ENCODE measurements at places on chromosomes 2 and 18.

- DNase-seq, result no peak
These were observed 36.1 kb downstream of the TEX51 start for GRCh38 chr2:126934809-126935208.

DNA sequence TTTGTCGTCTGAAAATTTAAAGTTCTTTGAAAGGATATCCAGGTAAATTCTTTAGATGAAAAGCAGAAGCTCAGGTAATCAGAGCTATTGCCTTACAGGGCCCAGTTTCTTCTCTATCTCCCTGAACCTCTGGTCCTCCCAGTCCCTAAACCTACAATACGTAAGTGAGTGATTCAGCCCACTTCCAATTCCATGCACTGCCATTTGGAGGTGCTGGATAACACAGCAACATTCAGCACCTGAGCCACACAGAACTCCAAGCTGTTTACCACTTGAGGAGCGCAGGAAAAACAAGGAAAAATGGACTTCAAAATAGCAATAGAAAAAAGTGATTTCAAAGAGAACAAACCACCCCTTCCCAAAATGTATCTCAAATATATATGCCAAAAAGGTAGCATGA lies 105.0 kb upstream of the DNAJC10 start:
- DNase-seq, result no peak

GRCh38 chr18:75162467-75162866 lies 46.5 kb downstream of the PTGR3 start:
- peak; percentile 74 for DNase-seq

DNA sequence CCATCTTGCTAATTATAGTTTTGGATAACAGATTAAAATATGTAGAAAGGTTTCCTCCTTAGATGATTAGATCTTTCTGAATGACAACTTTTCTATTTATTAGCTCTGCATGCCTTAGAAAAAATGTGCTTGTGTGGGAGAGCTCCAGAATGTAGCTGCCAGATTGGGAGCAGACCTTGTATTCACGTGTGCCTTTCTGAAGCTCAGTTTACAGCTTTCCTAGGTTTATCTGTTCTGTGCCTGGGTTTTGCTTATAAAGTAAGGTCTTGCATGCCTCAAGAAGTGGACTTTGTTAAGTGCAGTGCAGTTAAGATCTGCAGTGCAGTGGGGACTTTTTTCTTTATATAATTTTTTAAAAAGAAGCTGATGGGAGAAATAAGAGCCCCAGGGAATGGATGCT lies 179.0 kb downstream of the DCC start:
- DNase-seq, result no peak

- DNase-seq, result peak; percentile 52
These were observed 66.8 kb upstream of the ASAP2 start for GRCh38 chr2:9139491-9140443.

DNA sequence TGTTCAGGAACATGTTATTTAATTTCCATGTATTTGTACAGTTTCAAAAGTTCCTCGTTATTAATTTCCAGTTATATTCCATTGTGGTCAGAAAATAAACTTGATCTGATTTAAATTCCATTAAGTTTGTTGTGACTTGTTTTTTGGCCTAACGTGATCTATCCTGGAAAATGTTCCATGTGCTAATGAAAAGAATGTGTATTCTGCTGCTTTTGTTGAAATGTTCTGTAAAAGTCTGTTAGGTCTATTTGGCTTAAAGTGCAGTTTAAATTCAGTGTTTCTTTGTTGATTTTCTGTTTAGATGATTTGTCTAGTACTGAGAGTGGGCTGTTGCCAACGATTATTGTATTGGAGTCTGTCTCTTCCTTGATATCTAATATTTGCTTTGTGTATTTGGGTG lies 148.0 kb downstream of the UBR3 start:
- no peak for DNase-seq

DNA sequence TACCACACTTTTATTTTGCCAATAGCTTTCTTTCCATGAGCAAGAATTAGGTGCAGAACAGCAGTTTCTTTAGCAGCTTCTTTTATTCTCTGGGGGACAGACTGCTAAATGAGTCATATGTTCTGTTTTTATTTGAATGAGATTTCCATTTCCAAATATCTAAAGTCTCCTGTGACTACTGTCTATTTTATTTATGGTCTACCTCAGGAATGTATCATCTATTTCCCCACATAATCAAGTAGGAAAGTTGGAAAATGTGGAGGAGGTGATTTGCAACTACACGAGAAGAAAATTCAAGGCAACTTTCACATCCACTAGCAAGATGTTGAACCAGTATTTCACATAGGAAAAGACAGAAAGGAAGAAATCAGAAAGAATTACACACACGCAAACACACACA lies 139.9 kb upstream of the MEX3C start:
- no peak for DNase-seq

DNA sequence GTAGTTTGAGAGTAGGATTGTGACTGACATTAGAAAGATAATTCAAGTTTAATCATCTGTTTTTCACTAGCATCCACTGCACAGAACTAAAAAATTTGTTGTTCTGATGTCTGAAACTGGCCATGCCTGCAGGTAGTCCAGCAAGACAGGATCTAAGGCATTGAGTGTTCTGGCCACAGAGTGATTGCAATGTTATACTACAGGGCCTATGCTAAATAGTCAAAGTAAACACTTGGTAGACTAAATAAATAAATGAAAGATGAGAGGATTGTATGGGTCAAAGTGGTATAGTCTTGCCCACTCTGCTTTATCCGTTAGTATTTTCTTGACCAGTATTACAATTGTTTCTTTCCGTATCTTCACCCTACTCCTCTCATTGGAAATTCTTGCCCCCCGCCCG lies 27.6 kb upstream of the FANCL start:
- DNase-seq, result no peak

DNA sequence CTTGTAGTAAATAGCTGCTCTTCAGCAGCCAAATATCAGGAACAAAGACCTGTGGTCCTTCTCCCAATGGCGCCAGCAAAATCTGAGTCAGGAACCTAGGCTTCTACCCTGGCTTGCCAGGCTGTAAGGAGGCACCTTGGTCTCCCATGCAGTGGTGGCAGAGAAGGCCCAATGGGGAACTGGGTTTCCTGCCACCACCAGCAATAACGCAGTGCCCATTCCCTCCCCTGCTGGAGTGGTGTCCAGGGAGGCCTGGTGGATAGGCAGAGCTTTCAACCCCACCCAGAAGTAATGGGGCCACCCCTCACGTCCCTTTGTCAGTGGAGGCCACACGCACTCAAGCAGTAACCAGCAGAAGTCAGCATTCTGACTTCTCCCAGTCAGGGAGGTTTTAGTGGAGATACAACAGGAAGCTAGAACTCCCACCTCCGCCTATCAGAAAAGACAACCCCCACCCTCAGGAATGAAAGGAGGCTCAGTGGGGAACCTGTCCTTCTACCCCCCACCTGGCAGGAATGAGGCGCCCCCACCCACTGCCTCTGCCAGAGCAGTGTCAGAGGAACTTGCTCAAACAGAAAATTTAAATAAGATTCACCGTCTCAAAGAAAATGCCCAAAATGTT lies 132.4 kb downstream of the COPS8 start:
- DNase-seq, result no peak

DNA sequence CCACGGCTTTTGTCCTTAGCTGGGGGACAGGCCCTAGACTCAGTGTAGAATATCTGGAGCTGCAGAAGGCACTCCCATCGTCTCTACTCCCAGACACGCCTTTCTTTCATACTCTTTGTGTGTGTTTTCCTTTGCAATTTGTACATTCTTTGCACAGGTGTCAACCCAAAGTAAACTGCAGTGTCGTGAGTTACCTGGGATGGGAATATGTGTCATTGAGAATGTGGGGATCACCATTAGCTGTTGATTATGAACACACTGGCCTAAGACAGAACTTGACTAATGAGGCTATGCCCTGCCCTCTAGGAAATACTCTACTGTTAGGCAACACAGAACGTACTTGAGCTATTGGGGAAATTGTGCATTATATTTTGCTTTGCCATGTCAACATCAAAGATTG lies 233.3 kb downstream of the SETBP1 start:
- no peak for DNase-seq

- DNase-seq, result peak; percentile 71
These were observed 62.1 kb downstream of the LBH start for GRCh38 chr2:30293303-30293921.

- no peak for DNase-seq
These were observed 40.7 kb downstream of the RALB start for GRCh38 chr2:120293096-120294007.

DNA sequence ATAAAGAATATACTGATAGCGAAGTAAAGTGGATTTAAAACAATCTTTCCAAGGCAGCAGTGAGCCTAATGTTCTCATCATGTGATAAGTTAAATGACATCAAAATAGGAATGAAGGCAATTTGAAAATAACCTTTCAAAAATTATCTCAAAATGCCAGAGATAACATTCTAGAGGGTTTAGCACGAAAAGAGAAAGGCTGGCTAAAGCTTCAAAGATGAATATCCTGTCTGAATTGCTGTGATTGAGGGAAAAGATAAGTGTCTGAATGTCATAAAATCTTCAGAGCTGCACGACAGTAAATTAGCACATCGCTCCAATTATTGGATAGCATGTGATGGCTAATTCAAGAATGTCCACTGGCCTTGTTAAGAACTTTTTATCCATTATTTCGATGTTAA lies 159.3 kb downstream of the PID1 start:
- no peak for DNase-seq

- DNase-seq, result no peak
These were observed 633.9 kb upstream of the LRRTM1 start for GRCh38 chr2:80938463-80938862.

GRCh38 chr2:45382744-45383143 lies 228.3 kb downstream of the SRBD1 start:
- DNase-seq, result peak; percentile 69

GRCh38 chr2:109304731-109305470 lies 175.9 kb downstream of the SH3RF3 start:
- no peak for DNase-seq

DNA sequence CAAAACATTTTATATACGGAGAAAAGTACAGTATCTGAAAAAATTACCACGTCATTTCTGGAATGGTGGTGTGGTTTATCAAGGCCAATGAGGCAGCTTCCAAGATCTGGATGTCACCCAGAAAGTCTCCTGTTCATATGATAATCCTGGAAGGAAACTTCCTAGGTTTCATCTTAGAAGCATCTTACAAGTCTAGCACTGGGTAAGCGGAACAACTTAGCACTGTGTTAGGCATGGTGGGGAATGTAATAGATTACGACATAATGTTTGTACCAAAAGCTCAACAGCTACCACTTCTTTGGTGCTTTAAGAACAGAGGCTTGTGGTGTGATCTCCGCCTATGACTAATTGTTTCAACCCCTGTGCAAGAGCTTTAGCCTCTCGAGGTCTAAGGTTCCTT lies 63.1 kb upstream of the LYPD1 start:
- DNase-seq, result peak; percentile 45

GRCh38 chr2:64522843-64523428 lies 1.2 kb upstream of the AFTPH start:
- peak; percentile 90 for DNase-seq

GRCh38 chr2:85308896-85309555 lies 18.8 kb downstream of the TGOLN2 start:
- DNase-seq, result no peak

DNA sequence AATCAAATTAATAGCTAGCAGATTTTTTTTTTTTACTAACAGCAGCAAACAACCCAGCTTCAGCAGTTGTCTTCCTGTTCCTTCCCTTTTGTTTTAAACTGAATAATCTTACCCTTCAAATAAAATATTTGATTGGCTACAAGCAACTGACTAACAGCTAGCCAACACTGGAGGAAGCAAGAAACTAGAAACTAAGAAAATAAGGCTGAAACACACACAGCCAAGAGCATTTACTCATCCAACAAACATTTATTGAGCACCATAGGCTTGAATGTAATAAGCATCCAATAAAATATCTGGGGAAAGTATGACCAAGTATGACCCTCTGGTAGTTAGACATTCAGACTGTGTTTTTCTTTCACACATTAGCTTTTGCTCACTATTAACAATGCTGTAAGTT lies 189.2 kb downstream of the CD226 start:
- DNase-seq, result peak; percentile 41

- DNase-seq, result no peak
These were observed 123.2 kb downstream of the EPHA4 start for GRCh38 chr2:221448844-221449390.

DNA sequence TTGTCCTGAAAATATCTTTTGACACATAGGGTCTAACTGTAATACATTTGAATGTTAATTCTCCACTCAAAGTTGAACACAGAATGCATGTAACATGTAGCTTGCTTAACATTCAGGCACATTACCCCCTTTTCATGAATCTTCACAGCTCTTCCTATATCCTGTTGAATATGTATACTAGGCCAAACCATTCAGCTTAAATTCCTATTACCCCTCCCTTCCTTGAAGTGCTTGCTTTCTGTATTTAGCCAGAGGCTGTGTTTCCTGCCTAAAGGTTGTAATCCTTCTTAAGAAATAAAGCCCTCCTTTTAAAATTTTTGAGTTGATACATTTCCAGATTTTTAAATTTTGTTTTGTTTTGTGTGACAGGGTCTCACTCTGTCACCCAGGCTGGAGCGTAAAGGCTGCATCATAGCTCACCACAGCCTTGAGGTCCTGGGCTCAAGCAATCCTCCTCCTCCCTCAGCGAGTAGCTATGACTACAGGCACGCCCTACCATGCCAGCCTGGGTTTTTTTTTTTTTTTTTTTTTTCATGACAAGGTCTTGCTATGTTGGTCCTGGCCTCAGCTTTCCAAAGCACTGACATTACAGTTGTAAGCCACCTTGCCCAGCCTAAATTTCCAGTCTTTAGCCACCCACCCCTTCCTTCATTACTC lies 357.6 kb downstream of the DSC3 start:
- DNase-seq, result no peak

DNA sequence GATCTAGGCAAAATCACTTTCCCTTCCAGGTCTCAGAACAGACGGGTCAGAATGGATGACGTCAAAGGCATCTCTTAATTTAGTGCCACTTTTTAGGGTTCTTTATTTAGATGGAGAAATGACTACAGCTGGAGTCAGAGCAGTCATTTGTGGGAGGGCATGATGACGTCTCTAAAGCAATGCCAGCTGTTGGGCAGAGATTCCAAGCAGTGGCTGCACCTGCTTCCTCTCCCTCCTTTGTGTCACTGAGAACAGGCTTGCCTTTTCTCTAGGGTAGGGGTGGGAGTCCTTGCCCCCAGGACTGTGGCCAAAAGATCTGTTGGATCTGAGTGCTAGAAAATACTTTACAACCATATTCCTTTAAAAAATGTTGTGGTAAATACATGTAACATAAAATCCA lies 28.7 kb upstream of the SKOR2 start:
- no peak for DNase-seq

GRCh38 chr2:129296806-129297205 lies 682.7 kb upstream of the RAB6C start:
- DNase-seq, result no peak

DNA sequence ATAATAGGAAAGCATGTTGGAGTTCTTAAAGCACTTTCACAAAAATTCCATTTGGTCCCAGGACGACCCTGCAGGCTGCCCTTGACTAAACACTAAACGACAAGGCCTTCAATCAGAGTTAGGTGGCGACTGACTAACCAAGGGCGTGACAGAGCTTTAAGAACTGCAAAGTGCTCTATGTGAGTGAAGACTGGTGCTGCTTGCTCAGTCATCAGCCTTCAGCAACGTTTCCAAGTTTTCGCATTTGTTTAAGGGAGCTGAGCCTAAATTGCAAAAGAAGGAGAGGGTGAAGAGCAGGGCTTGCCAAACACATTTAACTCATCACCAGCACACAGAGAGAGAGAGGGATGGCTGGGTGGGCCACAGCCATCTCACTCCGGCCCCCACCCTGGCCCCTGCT lies 204.7 kb upstream of the PID1 start:
- no peak for DNase-seq

Measured in iris pigment epithelial cell (primary cell).